ENCODE measurements at places on chromosomes 2 and 18.
A peak's percentile ranks its signal among the peaks of the same experiment; 100 is the strongest.

DNA sequence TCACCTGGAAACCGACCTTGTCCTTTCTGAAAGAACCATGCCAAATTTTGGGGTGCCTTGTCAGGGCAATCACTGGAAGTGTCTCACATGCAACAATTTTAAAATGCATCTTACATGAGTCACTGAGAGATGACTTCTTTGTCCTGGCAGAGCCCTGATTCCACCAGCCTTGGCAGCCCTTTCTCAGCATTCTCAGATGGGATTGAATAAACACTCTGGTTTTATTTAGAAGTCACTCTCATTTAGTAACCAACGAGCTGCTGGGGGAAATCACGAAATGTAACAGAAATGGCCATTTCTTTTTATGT is 3.8 kb upstream of the ATP8B1 start:
- DNase-seq: no peak

DNA sequence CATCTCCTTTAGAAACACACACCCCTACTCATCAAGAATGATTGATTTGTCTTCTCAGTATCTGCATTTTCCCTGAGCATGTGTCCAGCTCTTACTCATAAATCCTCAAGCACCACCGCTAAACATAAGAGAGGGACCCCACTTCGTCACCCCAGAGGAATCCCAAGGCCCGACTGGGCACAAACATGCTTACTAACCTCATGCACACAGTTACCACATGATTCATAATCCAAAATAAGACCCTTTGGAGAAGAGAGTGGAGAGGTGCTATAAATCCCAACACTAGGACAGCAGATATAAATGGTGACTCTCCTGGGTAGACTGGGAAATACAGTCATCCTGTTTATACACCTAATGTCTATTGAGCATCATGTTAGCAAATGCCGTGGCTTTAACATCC is 843.2 kb upstream of the ID2 start:
- no peak for DNase-seq

DNA sequence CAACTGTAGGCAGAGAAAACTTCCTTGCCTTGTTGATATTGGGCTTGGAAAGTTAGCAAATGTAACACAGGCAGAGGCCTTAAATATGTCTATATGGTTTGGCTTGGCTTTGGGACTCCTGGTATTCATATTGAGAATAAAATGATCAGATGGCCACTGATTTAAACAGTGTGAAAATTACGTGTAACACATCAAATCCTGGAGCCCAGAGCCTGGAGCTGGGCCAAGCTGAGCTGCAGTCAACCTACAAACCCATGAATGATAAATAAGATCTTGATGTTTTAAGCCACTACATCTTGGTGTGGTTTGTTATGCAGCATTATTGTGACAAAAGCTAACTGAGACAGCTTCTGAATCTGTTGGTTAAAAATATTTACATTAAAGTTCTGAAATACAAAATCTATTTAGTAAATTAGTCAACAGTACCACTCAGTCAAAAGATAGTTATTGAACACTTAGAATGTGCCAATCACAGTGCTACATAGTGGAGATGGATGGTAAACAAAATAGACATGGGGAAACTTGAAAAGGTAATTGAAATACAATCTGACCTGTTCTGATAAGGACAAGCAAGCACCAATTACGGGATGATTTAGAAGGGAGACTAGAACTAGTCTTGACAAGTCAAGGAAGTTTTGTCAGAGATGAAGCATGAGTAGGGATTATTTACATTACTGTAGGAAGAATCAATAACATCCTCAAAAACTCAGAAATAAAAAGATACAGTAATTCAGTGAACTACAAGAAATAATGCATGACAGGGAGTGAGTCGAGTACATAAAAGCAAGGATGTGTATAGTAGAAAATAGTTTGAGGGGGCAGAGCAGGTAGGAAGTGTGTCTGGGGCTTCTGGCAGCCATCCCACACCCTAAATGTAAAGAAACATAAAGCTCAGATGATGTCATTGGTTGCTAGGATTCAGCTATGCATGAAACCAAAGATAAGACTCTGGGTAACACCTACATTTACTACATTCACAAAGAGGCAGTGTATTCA is 157.7 kb downstream of the HNMT start:
- DNase-seq: no peak

DNA sequence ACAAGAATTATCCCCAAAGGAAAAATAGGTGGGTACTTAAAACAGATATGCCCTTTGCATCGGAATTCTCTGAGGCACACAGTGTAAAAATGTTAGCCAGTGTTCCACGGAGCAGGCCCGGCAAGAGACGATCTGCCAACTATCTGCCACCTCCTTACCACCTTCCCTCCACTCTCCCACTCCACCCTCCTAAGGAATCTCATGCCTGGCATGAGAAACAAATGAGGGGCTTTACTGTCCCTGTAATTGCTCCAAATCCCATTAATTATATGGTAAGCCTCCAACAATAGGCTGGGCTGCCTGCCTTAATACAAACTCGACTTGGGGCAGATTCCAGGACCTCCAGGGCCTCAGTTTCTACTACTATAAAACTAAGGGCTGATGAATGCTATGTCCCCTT is 102.3 kb downstream of the ZBTB7C start:
- no peak for DNase-seq

DNA sequence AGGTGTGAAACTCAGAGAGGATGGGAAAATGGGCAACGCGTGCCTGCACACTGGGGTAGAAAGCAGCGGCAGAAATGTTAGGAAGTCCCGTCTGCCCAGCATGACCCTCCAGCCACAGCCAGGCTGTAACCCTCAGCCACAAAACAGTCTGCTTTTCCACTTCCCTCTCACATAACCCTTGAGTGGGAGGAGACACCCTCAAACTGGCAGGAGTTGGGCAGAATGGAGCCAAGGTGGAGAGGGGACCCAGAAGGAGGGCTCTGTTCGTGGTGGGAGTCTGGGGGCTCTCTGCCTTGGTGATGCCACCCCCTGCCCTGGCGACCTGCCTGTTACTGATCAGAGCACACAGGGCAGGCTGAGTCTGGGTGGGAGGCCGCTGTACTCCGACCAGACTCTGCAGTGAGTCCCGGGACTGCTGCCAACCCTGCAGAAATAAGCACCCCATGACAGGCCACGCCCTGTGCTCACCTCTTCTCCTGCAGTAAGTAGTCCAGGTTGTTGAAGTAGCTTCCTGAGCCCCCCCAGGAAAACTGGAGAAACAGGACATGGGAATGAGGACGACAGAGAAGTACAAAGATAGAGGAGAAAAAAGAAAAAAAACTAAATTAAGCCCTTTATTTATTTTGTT is 16.0 kb downstream of the FAM178B start:
- DNase-seq: no peak

DNA sequence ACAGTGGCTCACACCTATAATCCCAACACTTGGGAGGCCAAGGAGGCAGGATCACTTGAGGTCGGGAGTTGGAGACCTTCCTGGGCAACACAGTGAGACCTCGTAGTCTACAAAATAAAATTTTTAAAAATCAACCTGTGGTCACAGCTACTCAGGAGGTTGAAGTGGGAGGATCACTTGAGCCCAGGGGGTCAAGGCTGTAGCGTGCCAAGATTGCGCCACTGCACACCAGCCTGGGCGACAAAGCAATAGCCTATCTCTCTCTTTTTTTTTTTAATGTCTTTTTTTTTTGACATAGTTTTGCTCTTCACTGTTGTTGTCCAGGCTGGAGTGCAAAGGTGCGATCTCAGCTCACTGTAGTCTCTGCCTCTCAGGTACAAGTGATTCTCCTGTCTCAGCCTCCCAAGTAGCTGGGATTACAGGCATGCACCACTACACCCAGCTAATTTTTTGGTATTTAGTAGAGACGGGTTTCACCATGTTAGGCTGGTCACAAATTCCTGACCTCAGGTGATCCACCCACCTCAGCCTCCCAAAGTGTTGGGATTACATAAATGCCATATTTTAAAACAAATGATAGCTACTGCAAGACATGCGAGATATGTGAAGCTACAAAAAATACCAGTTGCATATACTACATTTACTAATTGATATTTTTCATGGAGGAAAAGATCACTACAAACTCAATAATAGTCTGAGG is 55.0 kb downstream of the CHN1 start:
- DNase-seq: no peak

DNA sequence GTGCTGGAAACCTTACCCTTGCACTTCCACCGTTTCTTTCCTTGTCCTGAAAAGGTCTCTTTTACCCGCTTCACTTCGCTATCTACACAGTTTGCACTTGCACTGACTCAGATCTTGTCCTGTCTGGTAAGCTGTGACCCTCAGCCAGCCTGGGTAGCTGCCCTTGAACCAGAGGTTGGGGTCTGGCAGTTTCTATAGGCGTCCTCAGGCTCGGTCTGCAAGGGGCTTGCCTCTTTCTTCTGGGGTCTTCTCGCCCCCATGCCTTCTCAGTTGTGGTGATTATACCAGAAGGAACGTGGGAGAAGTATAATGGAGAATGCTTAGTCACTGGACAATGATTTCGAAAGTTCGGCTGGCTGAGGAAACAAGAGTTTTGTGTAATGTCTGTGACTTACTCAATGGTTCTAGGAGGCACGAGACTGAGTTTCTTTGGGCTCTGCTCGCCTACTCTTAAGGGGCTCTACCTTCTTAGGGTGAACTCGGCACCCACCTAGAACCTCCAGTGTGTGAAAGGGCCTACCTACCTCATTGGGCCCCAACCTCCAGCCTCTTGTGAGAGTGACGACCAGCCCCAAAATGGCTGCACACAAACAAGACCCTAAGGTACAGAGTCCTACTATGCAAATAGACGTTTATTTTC is 6.9 kb upstream of the STAT1 start:
- peak; percentile 67 for DNase-seq

- DNase-seq: no peak
Observed at GRCh38 chr2:119862127-119862889, 102.6 kb downstream of the PTPN4 start.

DNA sequence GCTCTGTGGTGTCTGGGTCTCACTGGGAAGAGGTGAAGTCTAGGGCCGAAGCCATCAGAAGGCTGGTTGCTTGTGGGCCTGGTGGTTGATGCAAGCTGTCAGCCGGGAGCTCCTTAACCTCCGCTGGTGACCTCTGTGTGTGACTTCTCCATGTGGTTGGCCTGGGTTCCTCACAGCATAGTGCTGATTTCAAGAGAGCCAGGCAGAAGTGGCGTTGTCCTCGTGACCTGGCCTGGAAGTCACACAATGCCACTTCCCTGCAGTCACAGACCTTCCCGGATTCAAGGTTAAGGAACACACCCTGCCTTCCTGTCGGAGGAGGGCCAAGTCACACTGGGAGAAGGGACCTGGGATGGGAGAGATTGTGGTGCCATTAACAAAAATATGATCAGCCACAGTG is 303.7 kb upstream of the HS6ST1 start:
- DNase-seq: no peak

- peak; percentile 26 for DNase-seq
Observed at GRCh38 chr2:8049851-8050571, 631.8 kb upstream of the ID2 start.

- no peak for DNase-seq
Observed at GRCh38 chr2:42618972-42619371, 50.5 kb downstream of the MTA3 start.

DNA sequence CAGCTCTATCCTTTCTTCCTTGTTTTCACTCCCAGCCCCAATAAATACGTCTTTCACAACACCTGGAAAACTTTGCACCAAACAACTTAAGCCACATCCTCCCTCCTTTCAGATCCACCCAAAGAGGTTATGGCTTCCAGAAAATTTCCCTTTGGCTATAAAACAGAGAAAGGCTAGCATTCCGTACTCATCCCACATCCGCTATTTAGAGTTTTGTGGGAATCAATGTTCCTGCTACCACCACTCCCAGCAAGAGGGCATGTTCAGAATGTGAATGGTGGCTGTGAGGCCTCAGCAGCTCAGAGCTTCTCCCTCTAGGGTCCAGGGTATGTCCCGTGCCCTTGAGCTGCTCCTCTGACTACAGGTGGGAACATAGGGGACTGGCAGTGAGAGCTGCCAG is 214.6 kb downstream of the NCK2 start:
- no peak for DNase-seq
